ENCODE measurements at places on chromosomes 2 and 18.
A peak's percentile ranks its signal among the peaks of the same experiment; 100 is the strongest.

DNA sequence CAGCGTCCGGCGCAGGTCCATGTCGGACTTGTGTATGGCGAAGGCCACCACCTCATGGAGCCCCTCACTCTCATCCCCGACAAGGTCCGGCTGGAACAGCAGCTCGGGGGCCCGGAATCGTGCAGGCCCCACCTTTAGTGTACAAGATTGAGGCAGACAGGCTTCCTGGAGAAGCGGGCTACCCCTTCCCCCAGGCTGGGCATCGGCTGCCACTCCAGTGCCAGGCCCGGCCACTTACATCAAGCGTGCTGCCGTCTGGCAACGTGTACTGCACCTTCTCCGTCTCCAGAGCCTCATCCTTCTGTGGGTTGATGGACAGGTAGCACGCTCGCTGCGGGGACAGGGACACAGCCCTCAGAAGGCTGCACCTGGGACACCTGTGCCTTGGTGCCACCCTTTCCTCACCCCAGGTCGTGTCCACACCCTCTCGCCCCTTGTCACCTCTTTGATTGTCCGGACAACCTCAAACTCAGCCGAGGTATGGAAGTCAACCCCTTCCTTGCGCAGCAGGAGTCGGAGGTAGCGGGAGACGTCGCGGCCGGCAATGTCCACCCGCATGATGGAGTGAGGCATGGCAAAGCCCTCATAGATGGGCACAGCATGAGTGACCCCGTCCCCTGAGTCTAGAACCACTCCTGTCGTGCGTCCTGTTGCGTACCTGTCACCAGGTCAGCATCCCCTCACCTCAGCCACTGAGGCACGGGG, 5.7 kb downstream of the ACTR1B start:
- DNase-seq, result no peak

- DNase-seq, result no peak
These were observed 92.6 kb upstream of the KCNE4 start for GRCh38 chr2:222959358-222959757.

- DNase-seq, result no peak
These were observed 28.3 kb upstream of the PEX13 start for GRCh38 chr2:60989259-60989658.

- DNase-seq, result peak; percentile 55
These were observed 55.2 kb downstream of the ANKMY1 start for GRCh38 chr2:240502430-240503121.

- DNase-seq, result no peak
These were observed 27.6 kb downstream of the ANKAR start for GRCh38 chr2:189702071-189702470.

DNA sequence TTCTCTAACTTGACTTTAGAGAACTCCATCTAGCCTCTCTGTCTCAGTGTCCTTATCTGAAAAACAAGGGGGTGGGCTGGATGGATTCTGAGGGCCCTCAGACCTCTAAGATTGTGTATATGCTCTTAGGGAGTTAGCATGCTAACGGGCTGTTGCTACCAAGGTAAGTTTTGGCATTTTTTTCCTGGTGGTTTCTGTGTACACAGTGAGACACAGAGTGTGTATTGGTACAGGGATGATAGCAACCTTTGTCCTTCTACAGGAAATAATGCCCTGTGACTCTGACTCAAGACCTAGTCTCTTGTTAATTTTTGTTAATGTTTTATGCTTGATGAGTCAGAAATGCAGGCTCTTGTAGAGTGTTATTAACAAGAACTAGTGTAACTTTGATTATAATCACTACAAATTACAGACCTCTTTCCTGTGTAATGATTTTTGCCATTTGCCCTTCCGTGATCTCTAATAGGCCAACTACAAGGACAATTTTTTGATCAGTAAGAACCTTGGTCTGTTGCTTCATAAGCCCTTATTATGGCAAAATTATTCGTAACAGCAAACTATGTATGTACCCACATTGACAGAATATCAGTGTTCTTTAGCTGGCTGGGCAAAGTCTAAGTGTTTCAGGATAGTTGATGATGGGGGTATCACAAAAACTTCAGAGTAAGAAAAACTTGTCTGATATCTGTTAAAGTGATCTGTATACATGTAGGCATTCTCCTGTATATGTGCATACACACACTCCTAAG, 89.7 kb downstream of the SPTBN1 start:
- no peak for DNase-seq

- DNase-seq, result no peak
These were observed 5.8 kb upstream of the UPP2 start for GRCh38 chr2:158095912-158096311.
